ENCODE measurements at places on chromosomes 7 and 10.

GRCh38 chr10:10333622-10334021 is 684.0 kb upstream of the CELF2 start:
- DNase-seq: no peak

- no peak for DNase-seq
Observed at GRCh38 chr10:23073527-23073926, 21.9 kb upstream of the MSRB2 start.

GRCh38 chr10:74213019-74213418 is 62.0 kb downstream of the ADK start:
- DNase-seq: no peak

- DNase-seq: no peak
Observed at GRCh38 chr7:53609185-53609584, 573.8 kb downstream of the POM121L12 start.

- no peak for DNase-seq
Observed at GRCh38 chr7:141872931-141873330, 31.6 kb upstream of the PRSS37 start.

DNA sequence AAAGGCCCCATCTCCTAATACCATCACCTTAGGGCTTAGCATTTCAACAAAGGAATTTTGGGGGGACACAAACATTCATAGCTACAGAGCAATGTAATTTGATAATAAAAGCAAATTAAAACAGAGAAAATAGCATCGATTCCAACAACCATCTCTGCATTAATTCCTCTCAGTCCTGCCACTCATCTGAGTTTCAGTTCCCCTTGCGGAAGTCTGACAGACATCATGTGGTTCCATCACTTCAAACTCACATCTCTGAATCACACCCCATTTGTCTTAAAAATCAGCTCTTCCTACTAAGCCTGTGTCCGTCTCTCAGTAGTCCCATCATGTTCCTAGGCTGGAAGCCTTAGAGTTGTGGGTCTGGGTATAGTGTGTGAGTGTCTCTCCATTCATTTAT is 3.6 kb downstream of the ADCK2 start:
- DNase-seq: no peak

- no peak for DNase-seq
Observed at GRCh38 chr10:106402458-106402857, 762.0 kb downstream of the SORCS1 start.

- no peak for DNase-seq
Observed at GRCh38 chr10:102564209-102564834, 60.5 kb downstream of the SUFU start.

DNA sequence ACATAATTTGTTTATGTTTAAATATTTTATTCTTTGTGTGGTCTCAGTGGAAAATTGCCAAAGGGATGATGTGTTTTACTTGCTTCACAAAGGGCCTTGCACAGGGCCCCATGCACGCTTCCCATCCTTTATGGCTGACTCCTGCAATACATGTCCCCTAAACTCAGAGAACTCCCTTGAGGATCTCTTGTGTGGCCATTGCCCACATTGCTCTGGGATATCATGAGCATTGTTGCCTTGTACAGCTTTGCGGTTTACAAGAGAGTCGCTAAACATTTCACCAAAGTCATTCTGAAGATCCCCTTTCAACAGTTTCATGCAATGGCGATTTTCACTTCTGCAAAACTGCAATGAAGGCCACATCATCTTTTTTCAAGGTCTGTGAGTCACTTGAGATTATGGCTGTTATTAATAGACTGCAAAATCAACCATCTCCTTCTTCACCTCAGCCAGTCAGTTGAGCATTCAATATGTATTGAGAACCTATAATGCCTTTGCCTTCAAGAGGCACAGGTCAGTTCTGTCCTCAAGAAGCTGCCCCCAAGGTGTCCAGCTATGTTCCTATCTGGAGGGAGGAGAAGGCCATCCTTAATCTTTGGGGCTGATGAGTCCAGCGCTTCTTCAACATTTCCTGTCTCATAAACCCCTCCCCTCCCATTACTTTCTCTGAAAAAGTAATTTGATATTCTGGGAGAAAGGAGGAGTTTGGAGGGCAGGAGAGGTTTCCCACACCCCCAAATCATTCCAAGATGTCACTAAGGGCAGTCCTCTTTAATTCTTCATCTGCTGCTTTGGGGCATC is 108.1 kb downstream of the CCDC71L start:
- DNase-seq: no peak

DNA sequence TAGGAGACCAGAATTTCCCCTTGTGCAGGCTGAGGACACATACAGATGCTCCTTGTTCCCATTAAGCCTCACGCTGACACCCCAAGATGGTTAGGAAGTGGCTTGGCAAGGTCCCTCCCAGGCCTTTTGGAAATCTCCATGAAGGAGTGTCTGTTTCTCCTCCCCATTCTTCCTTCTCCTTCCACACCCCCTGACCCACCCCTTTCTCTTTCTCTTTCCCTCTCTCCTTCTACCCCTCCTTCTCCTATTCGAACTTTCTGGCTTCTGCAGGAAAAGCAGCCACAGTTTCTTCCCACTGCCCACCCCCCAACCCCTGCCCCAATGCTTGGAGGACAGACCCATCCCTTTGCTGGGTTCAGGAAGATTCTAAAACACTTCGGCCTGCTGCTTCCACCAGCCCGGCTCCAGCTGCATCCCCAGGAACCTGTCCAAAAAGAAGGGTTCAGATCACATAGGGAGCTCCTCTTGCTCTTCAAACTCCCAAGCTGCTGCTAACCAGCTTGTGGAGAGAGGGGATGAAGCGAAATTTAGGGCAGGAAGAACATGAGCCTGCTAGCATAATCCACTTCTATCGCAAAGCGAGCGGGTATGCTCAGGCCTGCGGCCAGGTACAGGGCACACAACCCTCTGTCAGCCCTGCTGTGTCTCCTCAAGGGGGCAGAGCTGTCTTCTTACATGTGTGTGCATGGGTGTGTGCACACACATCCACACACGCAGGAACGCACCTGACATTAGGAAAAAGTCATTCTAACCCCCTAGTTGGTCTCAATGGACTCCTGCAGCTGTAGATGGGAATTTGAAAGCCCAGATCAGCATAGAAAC is 80.4 kb downstream of the PPP1R3C start:
- no peak for DNase-seq

GRCh38 chr7:55128693-55129394 is 110.0 kb downstream of the EGFR start:
- DNase-seq: no peak

GRCh38 chr7:84780158-84781124 is 406.4 kb downstream of the SEMA3D start:
- DNase-seq: peak; percentile 35

DNA sequence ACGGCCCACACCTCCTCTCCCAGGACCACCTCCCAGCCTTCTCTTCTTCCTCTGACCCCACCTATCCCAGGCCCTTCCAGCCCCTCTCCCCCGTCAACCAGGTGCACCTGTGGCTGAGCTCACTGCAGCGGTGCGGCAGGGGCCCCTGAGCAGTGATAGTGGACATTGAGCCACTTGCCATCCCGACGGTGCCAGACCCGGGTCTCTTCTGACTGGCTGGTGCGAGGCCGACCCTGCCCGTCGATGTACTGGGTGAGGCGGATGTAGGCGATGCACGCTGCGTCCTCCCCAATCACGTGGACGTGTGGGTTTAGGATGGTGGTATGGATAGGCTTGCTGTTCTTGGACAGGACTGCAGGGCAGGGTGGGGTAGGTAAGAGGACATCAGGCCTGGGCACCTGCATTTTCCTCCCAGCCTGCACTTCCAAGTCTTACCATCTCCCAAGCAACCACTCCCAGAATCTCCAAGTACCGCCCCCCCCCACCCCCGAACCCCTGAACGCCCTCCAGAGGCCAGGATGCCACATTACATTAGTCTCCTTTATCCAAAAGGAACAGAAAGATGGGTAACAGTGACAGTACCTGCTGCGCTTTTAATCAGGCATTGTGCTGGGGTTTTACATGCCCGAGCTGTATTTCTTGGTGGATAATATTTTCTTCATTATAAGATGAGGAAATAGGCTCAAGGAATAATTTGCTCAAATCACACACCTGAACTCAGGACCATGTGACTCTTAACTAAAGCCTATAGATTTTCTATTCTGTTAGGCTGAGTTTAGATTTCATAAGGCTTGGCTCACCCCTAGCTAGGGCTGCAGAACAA is 3.7 kb upstream of the NDST2 start:
- no peak for DNase-seq

- no peak for DNase-seq
Observed at GRCh38 chr10:52488606-52489485, 174.8 kb downstream of the DKK1 start.
